ENCODE measurements at places on chromosomes 1 and 21. TPM values are rescaled to one million over a fixed set of nuclear protein-coding genes. Genes with fewer than 3 reads are reported as not detected.

Gene LRRC38
- total RNA-seq: 0.30 TPM

Gene PGBD5
- total RNA-seq: 10.6 TPM

DNA sequence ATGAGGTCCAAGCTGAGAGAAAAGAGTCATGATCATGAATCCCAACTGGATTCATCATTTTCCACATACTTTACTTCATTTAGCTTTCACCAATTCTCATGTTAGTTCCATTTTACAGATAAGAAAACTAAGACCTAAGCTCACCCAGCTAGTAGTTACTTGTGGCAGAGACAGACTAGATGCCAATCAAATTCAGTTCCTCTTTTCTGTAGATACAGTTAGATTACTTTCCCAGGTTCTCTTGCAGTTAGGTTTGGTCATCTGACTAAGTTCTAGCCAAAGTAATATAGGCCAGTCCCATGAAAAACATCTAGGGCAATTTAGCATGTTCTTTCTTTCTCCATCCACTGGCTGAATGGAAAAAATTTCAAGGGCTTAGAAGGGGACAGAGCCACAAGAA, 8.9 kb upstream of the KCND3 start:
- no peak for DNase-seq
- peaks cover 51% of the 10 kb centered on the region for H3K27me3 ChIP-seq
- no peak overlapping the region for H3K27ac ChIP-seq
- H3K4me3 ChIP-seq: no peak overlapping the region

DNA sequence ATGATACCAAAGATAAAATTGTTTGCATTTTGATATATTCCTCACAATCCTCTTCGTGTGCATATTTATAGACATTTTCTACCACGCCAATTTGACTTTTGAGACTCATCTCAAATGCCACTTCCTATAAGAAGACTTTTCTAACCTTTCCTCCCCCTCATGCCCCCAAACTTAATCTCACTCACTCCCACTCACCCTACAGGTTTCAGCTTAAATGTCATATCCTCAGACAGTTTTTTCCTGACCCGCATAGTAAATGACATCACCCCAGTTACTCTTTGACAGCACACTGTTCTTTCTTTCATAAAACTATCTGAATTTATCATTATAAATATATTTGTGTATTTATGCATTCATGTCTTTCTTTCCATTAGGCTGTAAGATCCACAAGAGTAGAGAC, 29.6 kb upstream of the RGS8 start:
- no peaks in the 10 kb centered on the region for H3K36me3 ChIP-seq
- no peaks in the 10 kb centered on the region for H3K27me3 ChIP-seq
- no peak overlapping the region for H3K27ac ChIP-seq
- no peak for DNase-seq
- H3K4me3 ChIP-seq: no peak overlapping the region

GRCh38 chr1:55423376-55423775, 208.2 kb upstream of the USP24 start:
- no peak overlapping the region for H3K27ac ChIP-seq
- no peaks in the 10 kb centered on the region for H3K27me3 ChIP-seq
- no peak overlapping the region for H3K4me3 ChIP-seq

Gene LAD1
- total RNA-seq: 2.0 TPM

Gene AGPAT3
- 79.6 TPM for total RNA-seq

DNA sequence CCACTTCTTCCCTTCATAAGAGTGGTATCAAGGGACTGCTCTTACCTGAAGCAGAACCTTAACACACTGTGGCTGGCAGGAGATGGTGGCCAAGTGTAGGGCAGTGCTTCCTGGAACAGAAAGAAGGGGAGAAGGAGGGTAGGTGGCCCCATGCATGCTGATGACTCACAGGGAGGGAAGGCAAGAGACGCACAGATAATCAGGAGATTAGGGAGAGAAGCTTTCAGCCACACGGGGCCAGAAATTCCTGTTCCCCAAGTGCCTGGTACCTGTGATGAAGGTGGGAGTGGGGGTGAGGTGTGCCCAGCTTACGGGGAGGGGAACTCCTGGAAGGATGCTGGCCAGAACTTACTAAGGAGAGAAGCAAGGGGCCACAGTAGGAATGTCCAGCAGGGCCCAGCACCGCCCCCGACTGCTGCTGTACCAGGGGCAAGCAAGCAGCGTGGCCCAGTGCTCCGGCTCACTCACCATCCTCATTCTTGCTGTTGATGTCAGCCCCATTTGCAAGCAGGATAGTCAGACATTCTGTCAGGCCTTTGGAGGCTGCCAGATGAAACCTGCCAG, 7.7 kb downstream of the ANKRD35 start:
- no peak overlapping the region for H3K4me3 ChIP-seq
- no peaks in the 10 kb centered on the region for H3K27me3 ChIP-seq
- peaks cover 3% of the 10 kb centered on the region for H3K4me1 ChIP-seq
- no peaks in the 10 kb centered on the region for H3K36me3 ChIP-seq

Gene PRDM16
- 16.6 TPM for total RNA-seq

Gene LRRC3
- 1.8 TPM for total RNA-seq

DNA sequence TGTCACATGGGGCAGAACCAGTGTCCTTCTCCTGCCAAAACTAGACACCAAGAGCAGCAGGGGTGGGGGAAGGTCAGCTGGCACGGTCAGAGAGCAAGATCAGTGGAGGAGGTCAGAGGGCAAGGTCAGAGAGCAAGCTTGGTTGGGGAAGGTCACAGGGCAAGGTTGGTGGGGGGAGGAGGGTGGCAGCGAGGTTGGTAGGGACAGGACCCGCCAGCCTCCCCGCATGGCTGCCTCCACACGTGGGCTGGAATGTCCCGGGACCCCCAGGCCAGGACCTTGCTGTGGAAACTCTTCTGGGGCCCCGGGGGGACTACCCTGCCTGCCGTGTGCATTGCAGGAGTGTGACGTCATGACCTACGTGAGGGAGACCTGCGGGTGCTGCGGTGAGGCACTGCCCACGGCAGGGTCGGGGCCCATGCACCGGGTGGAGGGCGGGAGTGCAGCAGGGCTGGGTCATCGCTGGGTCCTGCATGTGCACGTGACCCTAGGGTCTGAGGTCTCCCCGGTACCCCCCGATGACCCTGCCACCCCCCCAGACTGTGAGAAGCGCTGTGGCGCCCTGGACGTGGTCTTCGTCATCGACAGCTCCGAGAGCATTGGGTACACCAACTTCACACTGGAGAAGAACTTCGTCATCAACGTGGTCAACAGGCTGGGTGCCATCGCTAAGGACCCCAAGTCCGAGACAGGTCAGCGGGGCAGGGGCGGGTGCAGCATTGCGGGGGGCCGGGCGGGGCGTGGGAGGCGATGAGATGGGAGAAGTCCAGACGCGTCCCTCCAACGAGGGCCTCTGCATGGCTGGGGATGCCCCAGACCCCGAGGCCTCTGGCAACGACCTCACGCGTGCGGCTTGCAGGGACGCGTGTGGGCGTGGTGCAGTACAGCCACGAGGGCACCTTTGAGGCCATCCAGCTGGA, 27.3 kb downstream of the COL6A2 start:
- peaks cover 22% of the 10 kb centered on the region for H3K4me1 ChIP-seq
- peaks cover 61% of the 10 kb centered on the region for H3K36me3 ChIP-seq
- no peak for DNase-seq
- no peak overlapping the region for H3K4me3 ChIP-seq
- H3K27ac ChIP-seq: no peak overlapping the region

DNA sequence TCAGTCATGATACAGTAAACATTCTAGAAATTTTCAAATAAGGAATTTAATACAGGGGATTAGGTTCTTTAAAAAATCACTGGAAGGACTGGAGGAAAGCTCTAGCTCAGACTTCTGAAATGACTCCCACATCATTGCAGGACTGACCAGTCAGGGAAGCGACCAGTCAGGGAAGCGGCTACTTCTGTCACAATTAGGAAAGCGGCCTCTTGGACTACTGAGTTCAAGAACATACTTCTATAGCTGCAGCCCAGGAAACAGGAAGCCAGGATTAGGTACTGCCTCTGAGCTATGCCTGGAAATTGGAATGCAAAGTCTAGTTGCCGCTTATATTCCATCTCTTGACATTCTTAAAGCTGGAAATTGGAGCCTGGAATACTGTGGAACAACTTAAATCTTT, 45.5 kb downstream of the USP25 start:
- no peak overlapping the region for H3K27ac ChIP-seq
- H3K4me3 ChIP-seq: no peak overlapping the region
- no peaks in the 10 kb centered on the region for H3K36me3 ChIP-seq
- H3K4me1 ChIP-seq: peaks cover 14% of the 10 kb centered on the region

- DNase-seq: no peak
- H3K4me3 ChIP-seq: no peak overlapping the region
- peaks cover 100% of the 10 kb centered on the region for H3K27me3 ChIP-seq
- H3K36me3 ChIP-seq: no peaks in the 10 kb centered on the region
Observed at GRCh38 chr1:6416295-6416656, 3.4 kb downstream of the HES2 start.

- H3K4me1 ChIP-seq: peaks cover 20% of the 10 kb centered on the region
- peak overlapping the region; percentile 36 for H3K4me3 ChIP-seq
- H3K27ac ChIP-seq: peak overlapping the region; percentile 82
- peak; percentile 28 for DNase-seq
Observed at GRCh38 chr1:58755468-58755872, 28.4 kb downstream of the JUN start.

DNA sequence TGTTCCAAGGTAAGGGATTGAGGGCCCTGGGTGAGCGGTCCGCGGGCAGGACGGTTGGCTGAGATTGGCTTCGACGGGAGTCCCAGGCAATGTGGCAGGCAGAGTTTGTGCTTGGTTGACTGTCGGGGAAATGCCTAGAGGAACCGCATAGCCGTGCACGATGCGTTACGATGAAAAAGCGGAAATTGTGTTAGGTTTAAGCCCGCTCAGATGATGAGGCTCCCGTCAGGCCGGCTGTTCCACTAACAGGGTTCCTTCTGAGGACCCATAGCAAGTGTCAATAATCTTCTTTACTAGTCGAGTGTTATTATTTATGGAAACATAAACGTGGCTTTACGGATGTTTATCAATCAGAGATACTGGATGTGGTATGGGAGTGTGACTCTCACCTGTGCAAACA, 117.8 kb upstream of the COL6A1 start:
- no peaks in the 10 kb centered on the region for H3K4me1 ChIP-seq
- H3K27ac ChIP-seq: no peak overlapping the region
- H3K36me3 ChIP-seq: no peaks in the 10 kb centered on the region
- no peak for DNase-seq
- H3K4me3 ChIP-seq: no peak overlapping the region

GRCh38 chr1:22321917-22322316, 129.7 kb upstream of the ZBTB40 start:
- DNase-seq: no peak
- H3K36me3 ChIP-seq: no peaks in the 10 kb centered on the region
- no peaks in the 10 kb centered on the region for H3K4me1 ChIP-seq
- H3K4me3 ChIP-seq: no peak overlapping the region
- H3K27ac ChIP-seq: no peak overlapping the region

Gene KIF17
- total RNA-seq: 4.6 TPM

DNA sequence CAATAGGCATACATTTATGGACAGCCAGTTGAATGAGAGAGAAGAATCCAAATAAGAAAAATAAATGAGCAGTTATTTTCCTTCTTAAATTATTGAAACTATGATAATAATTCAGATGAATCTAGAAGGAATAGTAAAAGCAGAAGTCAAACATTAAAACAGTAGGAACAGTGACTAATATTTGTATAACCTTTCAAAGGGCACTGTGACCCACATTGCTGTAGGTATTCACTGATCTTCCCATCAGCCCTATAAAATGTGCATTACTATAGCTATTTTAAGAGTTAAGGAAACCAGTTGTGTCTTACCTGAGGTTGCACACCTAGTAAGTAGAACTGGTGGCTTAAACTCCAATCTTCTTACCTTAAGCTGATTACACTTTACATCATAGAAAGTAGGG, 102.8 kb upstream of the ARTN start:
- peaks cover 16% of the 10 kb centered on the region for H3K4me1 ChIP-seq
- DNase-seq: no peak
- no peak overlapping the region for H3K27ac ChIP-seq
- H3K27me3 ChIP-seq: no peaks in the 10 kb centered on the region
- no peaks in the 10 kb centered on the region for H3K36me3 ChIP-seq
- no peak overlapping the region for H3K4me3 ChIP-seq

GRCh38 chr21:17925000-17925610, 105.9 kb upstream of the C21orf91 start:
- no peaks in the 10 kb centered on the region for H3K36me3 ChIP-seq
- no peak for DNase-seq
- peaks cover 7% of the 10 kb centered on the region for H3K4me1 ChIP-seq
- H3K27me3 ChIP-seq: no peaks in the 10 kb centered on the region
- H3K4me3 ChIP-seq: no peak overlapping the region
- H3K27ac ChIP-seq: no peak overlapping the region

DNA sequence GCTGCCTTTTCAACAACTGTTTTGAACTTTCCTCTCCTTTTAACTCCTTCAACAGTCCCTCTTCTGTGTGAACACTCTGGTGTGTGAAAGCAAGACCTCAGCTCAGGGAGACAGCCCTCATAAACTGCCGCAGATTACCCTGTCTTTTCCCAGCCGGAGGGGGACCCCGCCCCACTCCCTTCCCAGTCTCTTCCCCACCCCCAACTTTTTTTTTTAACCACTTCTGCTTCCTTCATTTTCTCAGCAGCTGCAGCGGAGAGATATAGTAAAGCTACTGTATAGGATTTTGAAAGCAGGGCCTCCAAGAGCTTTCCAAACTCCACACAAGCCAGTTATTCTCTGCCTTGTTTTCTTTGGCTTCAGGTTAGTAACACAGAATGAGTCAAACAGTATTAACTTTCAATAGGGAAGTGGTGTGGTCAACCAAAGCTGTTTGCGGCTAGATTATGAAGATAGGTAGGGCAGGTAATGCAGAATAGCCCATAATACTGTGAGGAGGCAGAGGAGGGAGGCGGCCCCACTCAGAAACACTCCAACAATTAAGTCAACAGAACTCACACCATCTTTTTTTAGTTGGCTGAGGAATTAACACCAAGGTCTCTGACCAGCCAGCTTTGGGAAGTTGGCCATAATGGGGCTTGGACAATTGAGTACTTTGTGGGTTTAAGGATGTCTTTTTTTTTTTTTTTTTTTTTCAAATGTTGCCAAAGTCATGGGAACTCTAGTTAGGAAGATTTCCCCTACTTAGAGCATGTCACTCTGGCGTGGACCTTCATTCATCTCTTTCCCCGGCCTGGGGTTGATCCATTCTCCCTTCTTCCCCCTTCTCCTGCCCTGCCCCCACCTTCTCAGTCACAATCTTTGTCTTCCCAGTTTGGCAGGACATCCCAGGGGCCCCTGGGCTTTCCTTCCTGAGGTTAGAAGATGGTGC, 177.0 kb downstream of the CLIC6 start:
- no peak for DNase-seq
- H3K4me3 ChIP-seq: no peak overlapping the region

Data from left ventricle myocardium inferior (tissue), 1 donor.